HepG2 (cell line): ENCODE measurements at places on chromosomes 3 and 15. TPM values are rescaled to one million over a fixed set of nuclear protein-coding genes. Genes with fewer than 3 reads are reported as not detected.

The GABRR3 gene
- 0.31 and 0.42 TPM in 2 replicates for total RNA-seq

The NR1I2 gene
- 10.9 and 13.4 TPM in 2 replicates for total RNA-seq

The ITPKA gene
- 29.7 and 41.3 TPM in 2 replicates for total RNA-seq

The ATG7 gene
- 22.1 and 31.4 TPM in 2 replicates for total RNA-seq

The LMAN1L gene
- total RNA-seq, result not detected in 2 replicates

The EPHB3 gene
- not detected in 2 replicates for total RNA-seq

The SLC15A2 gene
- 0.41 and 1.0 TPM in 2 replicates for total RNA-seq

The IQCF5 gene
- total RNA-seq, result not detected in 2 replicates

The RSRC1 gene
- total RNA-seq, result 63.0 and 71.9 TPM in 2 replicates

The SLC24A5 gene
- not detected in 2 replicates for total RNA-seq

The DYNLT2B gene
- 7.0 and 11.2 TPM in 2 replicates for total RNA-seq

The KLHL24 gene
- total RNA-seq, result 6.9 and 9.7 TPM in 2 replicates
